ENCODE measurements at places on chromosomes 5 and 9.

- DNase-seq, result no peak
Observed at GRCh38 chr9:95461448-95462248, 55.1 kb downstream of the PTCH1 start.

- DNase-seq, result no peak
Observed at GRCh38 chr5:97458851-97459250, 275.8 kb upstream of the RIOK2 start.

DNA sequence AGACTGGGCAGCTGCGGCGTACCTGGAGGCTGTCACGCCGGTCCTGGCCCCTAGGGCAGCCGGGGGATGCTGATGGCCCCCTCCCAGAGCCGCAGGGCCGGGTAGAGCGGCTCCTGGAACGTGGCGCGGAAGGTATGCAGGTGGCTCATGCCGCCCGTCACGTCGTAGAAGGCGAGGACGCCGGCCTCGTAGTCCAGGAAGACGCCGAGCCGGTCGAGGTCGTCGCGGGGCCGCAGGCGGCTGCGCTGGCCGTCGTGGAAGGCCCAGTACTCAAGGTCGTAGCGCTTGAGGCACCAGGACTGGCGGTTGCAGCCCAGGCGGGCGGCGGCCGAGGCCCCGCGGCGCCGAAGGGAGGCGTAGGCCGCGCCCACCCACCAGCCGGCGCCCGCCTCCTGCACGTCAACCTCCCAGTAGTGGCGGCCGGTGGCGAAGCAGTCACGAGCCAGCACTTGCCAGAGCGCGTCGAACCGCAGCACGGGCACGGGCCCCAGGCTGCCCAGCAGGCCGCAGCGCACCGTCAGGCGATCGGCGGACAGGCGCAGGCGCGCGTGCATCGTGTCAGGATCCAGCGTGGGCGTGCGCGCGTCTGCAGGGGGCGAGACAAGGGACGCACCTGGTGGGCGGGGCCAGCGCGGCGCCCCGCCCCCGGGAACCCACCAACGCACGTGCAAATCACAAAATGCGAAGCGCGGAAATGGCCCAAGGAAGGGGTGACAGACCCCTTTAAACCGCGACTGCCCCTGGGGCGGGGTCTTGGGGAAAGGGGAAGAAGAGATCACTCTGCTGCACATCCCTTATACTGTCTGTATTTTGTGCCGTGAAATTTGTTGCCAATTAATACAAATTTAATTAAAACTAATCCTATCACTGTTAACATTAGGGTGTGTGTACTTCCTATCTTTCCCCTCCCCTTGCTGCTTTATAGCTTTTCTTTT lies 31.2 kb downstream of the NANS start:
- DNase-seq, result no peak

GRCh38 chr5:171614971-171615653 lies 170.5 kb upstream of the SMIM23 start:
- DNase-seq, result no peak

DNA sequence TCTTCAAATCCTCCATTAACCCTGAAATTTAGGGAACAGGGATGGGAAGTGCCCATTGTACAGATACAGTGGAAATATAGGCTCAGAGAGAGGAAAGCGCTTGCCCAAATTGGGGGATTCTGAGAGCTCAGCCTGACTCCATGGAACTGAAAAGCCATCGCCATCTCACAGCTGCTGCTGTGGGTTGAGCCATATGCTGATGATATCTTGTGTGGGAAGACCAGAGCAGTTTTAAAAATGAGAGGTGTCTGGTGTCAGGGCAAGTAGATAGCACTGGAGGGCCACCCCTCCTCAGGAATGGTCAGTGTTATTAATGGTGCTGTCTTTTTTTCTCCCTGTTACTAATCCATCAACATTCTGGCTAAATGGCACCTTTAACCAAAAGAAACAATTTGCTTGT lies 50.9 kb upstream of the C5orf58 start:
- DNase-seq, result no peak

GRCh38 chr5:159944056-159944600 lies 27.8 kb downstream of the ADRA1B start:
- DNase-seq, result no peak

- no peak for DNase-seq
Observed at GRCh38 chr9:124507880-124508423, 753 bp upstream of the NR5A1 start.

GRCh38 chr9:8366161-8366926 lies 566.8 kb upstream of the DMAC1 start:
- no peak for DNase-seq

DNA sequence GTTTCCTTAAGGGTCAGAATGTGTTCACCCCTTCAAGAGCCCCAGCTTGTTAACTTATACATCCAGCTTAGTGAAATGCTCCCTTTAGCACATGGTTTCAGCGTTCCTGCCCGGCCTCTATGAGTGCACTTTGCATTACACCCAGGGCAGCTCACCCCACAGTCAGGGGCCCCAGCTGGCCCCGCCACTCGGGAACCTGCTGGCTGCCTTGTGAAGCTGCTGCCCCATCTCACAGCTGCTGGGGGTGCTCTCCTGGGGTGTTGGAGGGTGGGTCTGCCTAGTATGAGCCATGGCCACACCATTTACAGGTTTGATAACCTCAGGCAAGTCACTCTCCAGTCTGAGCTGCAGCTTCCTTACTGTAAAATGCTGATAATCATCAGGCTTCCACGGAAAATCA lies 32.2 kb downstream of the HRH2 start:
- no peak for DNase-seq

GRCh38 chr9:34566972-34567371 lies 22.6 kb downstream of the CNTFR start:
- DNase-seq, result no peak

GRCh38 chr5:113510836-113511451 lies 2.5 kb upstream of the YTHDC2 start:
- peak; percentile 58 for DNase-seq

DNA sequence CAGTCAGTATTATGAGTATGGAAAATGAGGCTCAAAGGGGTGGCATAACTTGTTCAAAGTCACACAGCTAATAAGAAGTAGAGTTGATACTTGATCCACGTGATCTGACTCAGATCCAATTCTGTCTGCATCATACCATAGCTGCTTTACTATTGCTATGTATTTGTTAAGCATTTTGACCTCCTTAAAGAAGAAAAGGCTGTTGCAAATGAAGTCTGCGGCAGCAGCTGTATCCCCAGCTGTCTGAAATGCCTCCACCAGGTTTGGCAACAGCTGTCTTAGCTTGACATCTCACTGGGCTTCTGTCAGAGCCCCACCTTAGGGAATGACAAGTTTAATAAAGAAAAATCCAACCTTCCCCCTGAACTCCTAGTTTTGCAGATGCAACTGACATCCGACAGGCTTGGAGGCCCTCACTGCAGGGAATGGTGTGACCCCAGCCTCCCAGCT lies 75.6 kb upstream of the SLC44A1 start:
- no peak for DNase-seq

DNA sequence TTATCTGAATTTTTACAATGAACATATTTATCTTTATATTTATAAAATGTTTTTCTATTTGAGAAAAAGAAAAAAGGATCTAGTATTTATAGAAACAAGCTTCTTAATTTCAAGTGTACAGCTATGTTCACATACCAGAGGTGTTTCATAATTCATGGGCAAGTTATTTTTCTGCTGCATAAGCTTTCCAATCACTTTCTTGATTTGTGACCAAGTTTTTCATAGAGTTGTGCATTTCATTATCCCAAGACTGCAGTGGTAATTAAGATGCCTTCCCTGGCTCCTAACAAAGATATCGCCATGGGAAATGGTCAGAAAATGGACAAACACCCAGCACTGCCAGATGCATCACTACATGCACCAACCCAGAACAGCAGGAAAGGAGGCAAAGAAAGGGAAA lies 124.6 kb downstream of the GNAQ start:
- DNase-seq, result no peak

GRCh38 chr5:170310256-170310926 lies 12.8 kb upstream of the LCP2 start:
- no peak for DNase-seq

- no peak for DNase-seq
Observed at GRCh38 chr9:3246241-3246640, 279.6 kb downstream of the RFX3 start.

DNA sequence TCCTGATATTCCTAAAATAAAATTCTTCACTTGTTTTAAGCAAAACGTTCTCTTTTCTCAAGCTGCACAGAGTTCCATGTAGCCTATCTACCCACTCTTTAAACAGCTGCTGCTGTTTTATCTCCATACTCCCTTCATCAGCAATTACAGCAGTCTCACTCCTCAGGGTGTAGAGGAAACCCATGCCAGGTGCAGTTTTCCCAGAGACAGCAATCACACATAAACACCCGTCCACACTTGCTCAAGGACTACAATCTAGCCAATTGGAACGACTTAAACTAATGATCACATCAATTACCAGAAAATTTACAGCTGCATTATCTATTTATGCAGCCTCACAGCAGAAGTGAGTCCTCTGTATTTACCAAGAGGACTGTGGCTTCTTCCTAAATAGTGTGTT lies 141.7 kb downstream of the HTR1A start:
- no peak for DNase-seq

GRCh38 chr9:120603591-120603990 lies 23.6 kb upstream of the CDK5RAP2 start:
- no peak for DNase-seq

- DNase-seq, result peak; percentile 64
Observed at GRCh38 chr9:121744002-121744686, 92.7 kb downstream of the DAB2IP start.

DNA sequence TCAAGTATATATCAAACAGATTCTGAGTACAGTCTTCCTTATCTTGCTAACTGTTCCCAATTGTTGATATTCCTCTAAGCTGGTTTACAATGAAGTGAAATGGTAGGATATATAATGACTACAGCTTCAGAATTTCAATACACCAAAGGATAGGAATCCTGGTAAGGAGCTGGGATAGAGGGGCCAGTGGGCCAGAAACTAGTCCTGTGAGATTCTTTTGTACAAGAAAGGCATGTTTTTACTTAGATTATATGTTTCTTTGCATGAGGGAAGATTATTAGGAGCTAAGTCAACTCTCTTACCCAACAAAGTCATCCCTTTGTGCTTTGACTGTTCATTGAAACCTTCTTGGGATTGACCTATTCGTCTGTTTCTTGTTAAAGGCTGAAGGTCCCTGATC lies 435.7 kb downstream of the PLK2 start:
- DNase-seq, result no peak

GRCh38 chr9:79682076-79682736 lies 110.4 kb downstream of the TLE4 start:
- no peak for DNase-seq

DNA sequence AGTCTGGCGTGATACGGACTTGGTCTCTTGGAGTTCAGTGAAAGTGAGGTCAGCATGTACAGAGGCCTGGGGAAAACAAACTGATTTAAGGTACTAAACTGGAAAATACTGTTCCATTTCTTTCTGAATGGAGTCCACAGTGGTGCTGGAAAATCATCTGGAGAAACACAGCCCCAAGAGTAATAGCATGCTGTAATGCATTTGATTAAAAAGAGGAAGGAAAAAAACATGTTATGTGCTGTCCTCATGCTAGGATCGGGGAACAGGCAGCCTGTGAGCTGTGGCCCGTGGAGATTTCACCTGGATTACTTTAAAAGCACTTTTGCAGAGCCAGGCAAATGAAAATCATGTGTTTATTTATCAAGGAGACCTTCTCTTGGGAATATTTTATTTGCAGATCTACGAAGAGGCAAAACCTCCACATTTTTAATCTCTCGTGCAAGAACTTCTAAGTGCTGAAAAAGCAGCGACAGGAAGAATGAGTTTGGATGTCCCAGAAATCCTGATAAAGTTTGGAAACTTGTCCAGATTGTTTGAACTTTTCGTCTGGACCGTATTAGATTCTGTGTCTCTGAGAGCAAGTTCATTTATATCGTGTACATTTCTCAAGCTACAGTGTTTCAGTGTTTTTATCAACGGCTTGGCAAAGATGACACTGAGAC lies 228.8 kb downstream of the GAS1 start:
- DNase-seq, result no peak

DNA sequence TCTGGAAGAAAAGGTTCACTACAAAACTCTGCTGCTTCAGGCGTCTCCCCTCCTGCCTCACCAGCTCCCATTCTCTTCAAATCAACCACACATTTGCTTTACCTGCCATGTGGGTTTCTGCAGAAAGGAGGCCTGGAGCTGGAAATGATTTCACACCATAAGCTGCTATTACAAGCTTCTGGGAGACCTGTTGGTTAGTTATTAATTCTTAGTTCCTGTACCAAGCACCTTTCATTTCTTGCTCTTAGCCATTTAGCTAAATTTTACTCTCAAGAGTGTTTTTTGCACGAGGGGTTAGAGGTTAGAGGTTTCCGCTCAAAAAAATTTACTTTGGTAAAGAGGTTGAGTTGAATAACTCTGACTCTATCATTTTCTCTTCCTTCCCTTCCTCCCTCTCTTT lies 70.3 kb downstream of the MAP1B start:
- no peak for DNase-seq

- no peak for DNase-seq
Observed at GRCh38 chr5:137200906-137201700, 298.0 kb downstream of the SPOCK1 start.

GRCh38 chr5:164784230-164784629 lies 1278.8 kb downstream of the MAT2B start:
- no peak for DNase-seq

GRCh38 chr5:111016801-111017200 lies 54.7 kb upstream of the TSLP start:
- DNase-seq, result no peak

DNA sequence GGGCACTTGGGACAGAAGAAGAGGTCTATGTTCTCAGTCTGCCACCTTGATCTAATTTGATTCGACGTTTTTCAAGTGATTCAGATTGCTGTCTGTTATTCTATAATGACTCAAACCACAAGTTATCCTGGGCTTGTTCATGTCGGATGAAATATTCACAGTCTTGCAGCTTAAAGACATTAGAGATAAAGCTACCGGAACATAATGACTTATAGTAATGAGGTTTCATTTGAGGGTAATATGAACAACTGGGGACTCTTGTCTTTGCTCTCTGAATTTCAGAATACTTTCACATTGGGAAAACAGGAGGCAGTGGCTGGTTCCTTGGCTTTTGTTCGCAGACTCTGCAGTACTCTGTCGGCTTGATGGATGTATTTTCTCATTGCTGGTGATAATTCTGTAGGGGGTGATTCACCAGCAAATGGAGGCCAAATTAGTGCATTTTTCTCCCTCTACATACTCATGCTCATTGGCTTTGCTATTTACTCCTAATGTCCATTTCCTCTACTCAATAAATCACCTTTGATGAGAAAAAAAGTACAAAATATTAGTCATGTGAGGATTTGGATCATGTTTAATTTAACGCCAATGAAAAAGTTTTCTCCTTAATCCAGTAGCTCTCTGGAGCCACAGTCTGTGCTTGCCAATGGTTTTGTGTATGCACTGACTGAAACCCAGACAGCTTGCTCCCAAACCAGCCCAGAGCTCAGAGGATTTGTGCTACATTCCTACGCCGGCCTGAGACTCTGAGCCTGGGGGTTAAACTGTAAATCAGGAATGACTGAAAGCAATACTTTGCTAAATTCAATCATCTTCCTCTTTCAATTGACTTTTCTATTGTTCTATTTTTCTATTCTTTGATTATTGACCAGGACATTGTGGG lies 154.7 kb upstream of the ANKH start:
- peak; percentile 28 for DNase-seq

GRCh38 chr9:69572611-69573010 lies 99.6 kb downstream of the APBA1 start:
- DNase-seq, result peak; percentile 22
